Large intestine (tissue), 12 donors: ENCODE measurements at places on chromosomes 6 and 20.
A peak's percentile ranks its signal among the peaks of the same experiment; 100 is the strongest.

- DNase-seq: no peak
- H3K4me1 ChIP-seq: no peaks in the 10 kb centered on the region
- H3K27me3 ChIP-seq: no peaks in the 10 kb centered on the region
- H3K36me3 ChIP-seq: no peaks in the 10 kb centered on the region
- no peak overlapping the region for H3K27ac ChIP-seq
- no peak overlapping the region for H3K4me3 ChIP-seq
These were observed 192.7 kb upstream of the SLC35B3 start for GRCh38 chr6:8628063-8628462.

DNA sequence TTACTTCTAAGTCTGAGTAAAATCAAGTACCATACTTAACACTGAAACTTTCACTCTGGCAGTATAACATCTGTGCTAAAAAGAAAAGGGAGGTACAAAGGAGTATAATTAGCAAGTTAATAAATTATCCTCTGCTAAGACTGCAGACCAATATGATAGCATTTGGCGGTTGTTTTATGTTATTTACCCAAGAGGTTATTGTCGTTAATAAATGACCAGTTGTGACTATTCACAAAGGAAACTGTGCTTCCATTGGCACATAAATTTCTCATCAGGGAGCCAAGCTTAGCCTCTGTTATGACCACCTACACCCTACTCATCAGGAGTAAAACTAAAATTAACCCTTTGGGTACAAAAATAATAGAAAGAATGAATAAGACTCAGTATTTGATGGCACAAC lies 86.5 kb downstream of the CRYBG1 start:
- DNase-seq: peak; percentile 82
- H3K27me3 ChIP-seq: no peaks in the 10 kb centered on the region
- H3K27ac ChIP-seq: no peak overlapping the region
- no peaks in the 10 kb centered on the region for H3K36me3 ChIP-seq
- peaks cover 4% of the 10 kb centered on the region for H3K4me1 ChIP-seq

- H3K36me3 ChIP-seq: no peaks in the 10 kb centered on the region
- H3K27me3 ChIP-seq: peaks cover 4% of the 10 kb centered on the region
- H3K4me3 ChIP-seq: no peak overlapping the region
- no peaks in the 10 kb centered on the region for H3K4me1 ChIP-seq
- H3K27ac ChIP-seq: no peak overlapping the region
These were observed 24.4 kb downstream of the UST start for GRCh38 chr6:148771212-148771601.

GRCh38 chr20:60446267-60447111 lies 488.3 kb downstream of the CDH26 start:
- no peaks in the 10 kb centered on the region for H3K4me1 ChIP-seq
- H3K4me3 ChIP-seq: no peak overlapping the region
- no peaks in the 10 kb centered on the region for H3K36me3 ChIP-seq

- DNase-seq: no peak
- H3K36me3 ChIP-seq: no peaks in the 10 kb centered on the region
- peaks cover 25% of the 10 kb centered on the region for H3K4me1 ChIP-seq
- H3K27me3 ChIP-seq: no peaks in the 10 kb centered on the region
- peak overlapping the region; percentile 91 for H3K27ac ChIP-seq
- no peak overlapping the region for H3K4me3 ChIP-seq
These were observed 13.4 kb upstream of the FAM50B start for GRCh38 chr6:3835785-3836184.

GRCh38 chr20:51767867-51768758 lies at the start of gene ATP9A:
Gene ATP9A, minus strand, starts transcription at chr20:51768390. Its CDS starts 21 bp downstream, at chr20:51768369.
- H3K27ac ChIP-seq: peak within 1 kb of the TSS; percentile 84
- peak within 1 kb of the TSS; percentile 99 for H3K4me3 ChIP-seq
- no peaks in the 10 kb centered on the region for H3K27me3 ChIP-seq
- H3K36me3 ChIP-seq: no peaks in the 10 kb centered on the region

GRCh38 chr20:58905236-58905635 lies 52.7 kb downstream of the GNAS start:
- peaks cover 73% of the 10 kb centered on the region for H3K36me3 ChIP-seq
- DNase-seq: no peak
- H3K4me3 ChIP-seq: no peak overlapping the region
- H3K4me1 ChIP-seq: no peaks in the 10 kb centered on the region
- no peaks in the 10 kb centered on the region for H3K27me3 ChIP-seq
